Hematopoietic multipotent progenitor cell (in vitro differentiated cells): ENCODE measurements at places on chromosomes 6 and 20. TPM values are rescaled to one million over a fixed set of nuclear protein-coding genes. Genes with fewer than 3 reads are reported as not detected.

Gene MYO6
- under 0.01 TPM for total RNA-seq

Gene PROCR
- total RNA-seq, result 5.7 TPM

Gene SLC22A2
- not detected for total RNA-seq

Gene CPXM1
- 150 TPM for total RNA-seq

Gene OPN5
- under 0.01 TPM for total RNA-seq

Gene TNFRSF21
- total RNA-seq, result 12.9 TPM

Gene C6orf120
- 15.1 TPM for total RNA-seq

Gene SRSF3
- 340 TPM for total RNA-seq

Gene FRK
- under 0.01 TPM for total RNA-seq

Gene PRPH2
- 0.27 TPM for total RNA-seq

Gene CD164
- total RNA-seq, result 352 TPM

Gene CLPSL2
- not detected for total RNA-seq

Gene CGA
- total RNA-seq, result not detected

Gene NKAPL
- 1.1 TPM for total RNA-seq

Gene TCF15
- total RNA-seq, result 0.81 TPM

Gene LST1
- total RNA-seq, result 74.9 TPM

Gene DHX16
- 42.3 TPM for total RNA-seq

Gene ABHD16A
- 75.4 TPM for total RNA-seq

Gene UNC93A
- total RNA-seq, result not detected

Gene SLC35D3
- total RNA-seq, result under 0.01 TPM

Gene TMEM14C
- total RNA-seq, result 116 TPM

Gene TREML1
- total RNA-seq, result 1.1 TPM

Gene RNF39
- not detected for total RNA-seq

Gene BCLAF1
- 81.1 TPM for total RNA-seq

Gene HLA-DRA
- 969 TPM for total RNA-seq

Gene RBM24
- under 0.01 TPM for total RNA-seq

Gene NR2E1
- total RNA-seq, result not detected

Gene C6orf163
- 0.81 TPM for total RNA-seq

Gene LGSN
- under 0.01 TPM for total RNA-seq

Gene FAM184A
- total RNA-seq, result 0.27 TPM

Gene TRIM31
- not detected for total RNA-seq

Gene XKR7
- total RNA-seq, result under 0.01 TPM

Gene KHDC1
- 3.0 TPM for total RNA-seq

Gene TUBB2B
- total RNA-seq, result 0.54 TPM

Gene ADTRP
- total RNA-seq, result not detected

Gene DPPA5
- not detected for total RNA-seq

Gene ZNF831
- 0.81 TPM for total RNA-seq

Gene SMPDL3A
- total RNA-seq, result 0.27 TPM

Gene SCRT2
- not detected for total RNA-seq

Gene PCK1
- total RNA-seq, result not detected

Gene FLRT3
- under 0.01 TPM for total RNA-seq

Gene CCN6
- total RNA-seq, result not detected

Gene MYLK2
- under 0.01 TPM for total RNA-seq

Gene EDN3
- not detected for total RNA-seq

Gene PLA2G7
- not detected for total RNA-seq
